Naive thymus-derived CD8-positive, alpha-beta T cell (primary cell): ENCODE measurements at places on chromosomes 4 and X.

- no peak for DNase-seq
Measured at GRCh38 chr4:41413670-41414411, 124.1 kb upstream of the LIMCH1 start.

- DNase-seq: no peak
Measured at GRCh38 chr4:27068151-27068867, 207.7 kb downstream of the STIM2 start.

DNA sequence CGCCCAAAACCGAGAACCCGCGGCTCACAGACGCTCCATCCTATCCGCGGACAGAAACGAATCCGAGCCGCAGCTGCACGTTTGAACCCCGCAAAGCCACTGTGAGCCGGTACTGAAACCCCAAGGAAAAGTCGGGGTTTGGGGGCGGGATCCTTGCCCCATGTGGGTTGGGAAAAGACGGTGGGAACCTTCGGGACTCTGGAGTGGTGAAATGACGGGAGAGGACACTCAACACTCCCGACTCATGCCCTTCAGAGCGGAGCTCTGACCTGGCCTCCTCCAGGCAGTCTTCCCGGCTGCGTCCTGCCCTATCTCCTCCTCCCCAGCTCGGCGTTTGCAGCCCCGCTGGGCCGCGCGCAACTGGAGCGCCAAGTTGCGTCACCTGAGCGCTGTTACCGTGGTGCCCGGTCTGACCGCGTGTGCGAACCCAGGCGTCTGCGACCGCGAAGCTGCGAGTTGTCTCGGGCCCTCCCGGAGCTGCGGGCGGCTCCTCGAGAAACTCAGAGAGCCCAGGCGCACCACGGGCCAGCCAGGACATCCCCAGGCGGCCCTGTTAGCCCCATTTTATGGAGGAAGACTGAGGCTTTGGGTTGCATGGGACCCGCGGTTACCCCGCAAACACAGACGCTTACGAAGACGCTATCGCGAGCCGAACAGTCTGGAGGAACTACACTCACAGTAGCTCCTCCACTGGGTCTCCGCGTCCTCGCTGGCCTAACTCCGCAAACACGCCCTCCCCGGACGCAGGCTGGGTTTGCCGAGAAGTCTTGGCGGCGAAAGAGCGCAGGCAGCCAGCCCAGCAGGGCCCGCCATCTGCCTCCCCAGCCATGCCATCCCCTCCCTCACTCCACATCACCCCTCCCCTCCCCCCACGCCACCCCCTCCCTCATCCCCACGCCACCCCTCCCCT is 20.3 kb upstream of the HMX1 start:
- DNase-seq: no peak

- DNase-seq: no peak
Measured at GRCh38 chr4:188934320-188934962, 795.2 kb downstream of the TRIML1 start.

DNA sequence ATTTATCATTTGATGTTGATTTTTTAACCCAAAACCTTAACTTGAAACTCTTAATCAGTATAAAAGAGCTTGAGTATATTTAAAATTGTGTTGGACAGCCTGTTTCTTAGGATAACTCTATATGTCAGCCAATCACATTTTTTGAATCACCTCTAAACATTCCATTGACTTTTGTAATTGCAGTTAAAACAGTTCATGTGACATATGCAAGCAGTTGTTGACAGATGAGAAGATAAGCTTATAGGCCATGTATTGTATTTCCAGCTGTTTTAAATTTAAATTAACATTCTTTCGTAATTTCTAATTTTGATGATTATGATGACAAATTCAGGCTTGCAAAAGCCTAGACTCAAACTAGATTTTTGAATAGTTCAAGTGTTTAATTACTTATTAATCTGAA is 17.4 kb downstream of the VEGFC start:
- DNase-seq: no peak

DNA sequence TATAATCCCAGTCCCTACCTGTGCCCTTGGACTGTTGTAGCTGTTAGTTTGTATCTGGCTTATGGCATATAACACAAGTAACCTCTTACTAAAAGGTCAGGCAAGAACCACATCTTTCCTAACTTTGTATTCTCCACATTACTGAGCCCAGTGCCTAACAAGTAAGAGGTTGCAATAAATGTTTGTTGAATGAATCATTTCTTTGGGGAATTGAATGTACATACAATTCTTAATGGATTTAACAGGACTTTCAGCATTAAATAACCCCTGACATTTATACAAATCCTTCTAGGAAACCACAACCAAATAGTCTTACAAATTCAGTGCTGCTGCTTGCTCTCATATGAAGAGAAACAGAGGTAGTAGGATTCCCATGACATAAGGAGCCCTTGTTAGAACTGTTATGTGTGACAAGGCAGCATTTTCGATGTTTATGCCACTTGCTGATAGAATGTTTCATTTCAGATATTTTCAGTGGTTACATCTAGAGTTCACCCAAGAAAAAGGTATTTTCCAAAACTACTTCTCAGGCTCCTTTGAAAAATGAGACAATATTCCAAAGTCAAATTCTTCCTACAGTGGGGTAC is 62.0 kb downstream of the MBNL3 start:
- no peak for DNase-seq

DNA sequence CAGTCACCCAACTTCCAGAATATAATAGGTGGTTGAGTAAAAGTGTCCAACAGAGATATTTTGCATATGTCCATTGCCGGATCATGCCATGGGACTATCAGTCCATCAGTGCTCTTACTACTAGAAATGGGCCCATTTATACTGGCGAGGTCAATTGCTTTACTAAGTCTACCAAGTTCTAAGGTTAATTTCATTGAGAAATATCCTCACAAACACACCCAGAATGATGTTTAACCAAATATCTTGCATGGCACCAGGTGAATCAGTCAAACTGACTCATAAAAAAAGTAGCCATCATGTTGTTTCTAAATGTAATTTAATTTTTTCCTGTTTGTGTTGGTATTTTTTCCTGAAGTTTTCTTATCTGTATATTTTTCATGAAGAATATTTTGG is 1217.0 kb downstream of the RAPGEF2 start:
- no peak for DNase-seq

- DNase-seq: no peak
Measured at GRCh38 chrX:107674480-107675364, 46.4 kb downstream of the PRPS1 start.

DNA sequence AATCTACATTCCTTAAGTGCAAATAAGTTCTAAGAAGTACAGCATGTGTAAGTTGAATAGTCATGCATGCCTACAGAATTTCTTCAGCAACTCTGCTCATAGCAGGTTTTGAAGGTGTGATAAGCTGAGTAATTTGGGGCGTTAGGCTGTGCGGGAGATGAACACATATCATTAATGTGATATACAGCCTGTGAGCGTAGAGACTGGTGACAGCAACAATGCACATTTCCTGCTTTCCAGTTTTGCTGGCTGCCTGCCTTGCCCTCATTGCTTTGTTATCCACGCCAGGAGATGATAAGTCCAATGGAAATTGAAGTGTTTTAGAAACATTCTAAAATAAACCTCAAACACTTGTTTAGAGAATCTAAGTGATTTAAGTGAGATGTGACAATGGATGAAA is 1709.4 kb downstream of the ARAP2 start:
- no peak for DNase-seq

DNA sequence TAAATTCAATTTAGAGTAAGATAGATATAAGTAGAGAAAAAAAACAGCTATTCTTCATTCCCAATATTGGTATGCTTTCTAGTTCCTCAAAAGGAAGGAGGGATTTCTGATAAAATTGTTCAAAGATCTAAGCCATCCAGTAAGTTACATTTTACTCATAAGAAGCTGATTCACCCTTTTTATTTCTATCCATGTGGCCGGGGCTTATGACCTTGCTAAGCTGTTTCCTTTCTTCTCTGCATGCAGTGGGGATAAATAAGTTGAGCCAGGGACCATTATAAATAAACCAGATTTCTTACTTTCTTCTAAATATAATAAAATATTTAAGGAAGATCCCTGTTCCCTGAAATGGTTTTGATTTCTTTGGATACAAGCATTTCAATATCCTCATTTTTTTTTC is 502.3 kb downstream of the PDHA2 start:
- DNase-seq: no peak

GRCh38 chr4:1983053-1983845 is 25.5 kb downstream of the NELFA start:
- no peak for DNase-seq

- DNase-seq: peak; percentile 20
Measured at GRCh38 chrX:78024349-78025059, 55.1 kb upstream of the PGAM4 start.

DNA sequence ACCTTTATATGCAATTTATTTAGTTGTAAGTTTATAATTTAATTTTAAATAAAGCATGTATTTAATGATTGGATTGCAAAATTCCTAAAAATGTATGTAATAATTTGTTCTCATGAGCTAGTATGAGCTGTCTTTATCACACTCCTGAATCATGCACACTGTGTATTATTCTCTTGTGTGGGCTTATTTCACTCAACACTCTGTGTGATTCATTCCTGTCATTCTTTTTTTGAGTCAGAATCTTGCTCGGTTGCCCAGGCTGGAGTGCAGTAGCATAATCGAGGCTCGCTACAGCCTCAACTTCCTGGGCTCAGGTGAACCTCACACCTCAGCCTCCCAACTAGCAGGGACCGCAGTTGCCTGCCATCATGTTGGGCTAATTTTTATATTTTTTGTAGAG is 123.1 kb upstream of the SLC34A2 start:
- DNase-seq: no peak
